HCT116 (cell line): ENCODE measurements at places on chromosomes 6 and 20. TPM values are rescaled to one million over a fixed set of nuclear protein-coding genes. Genes with fewer than 3 reads are reported as not detected.

- DNase-seq = no peak
These were observed 84.1 kb downstream of the SNX5 start for GRCh38 chr20:17884307-17885003.

GRCh38 chr6:77389402-77389801 is 73.9 kb downstream of the HTR1B start:
- no peak for DNase-seq

- DNase-seq = no peak
These were observed 13.5 kb upstream of the KCNK16 start for GRCh38 chr6:39335780-39336545.

The ANKEF1 gene
- 15.8 TPM for total RNA-seq

GRCh38 chr6:87151781-87152525 is 3.4 kb upstream of the ZNF292 start:
- no peak for DNase-seq

- no peak for DNase-seq
These were observed 121.0 kb upstream of the GJE1 start for GRCh38 chr6:142011775-142012174.

- no peak for DNase-seq
These were observed 36.9 kb upstream of the CD2AP start for GRCh38 chr6:47440719-47441118.

DNA sequence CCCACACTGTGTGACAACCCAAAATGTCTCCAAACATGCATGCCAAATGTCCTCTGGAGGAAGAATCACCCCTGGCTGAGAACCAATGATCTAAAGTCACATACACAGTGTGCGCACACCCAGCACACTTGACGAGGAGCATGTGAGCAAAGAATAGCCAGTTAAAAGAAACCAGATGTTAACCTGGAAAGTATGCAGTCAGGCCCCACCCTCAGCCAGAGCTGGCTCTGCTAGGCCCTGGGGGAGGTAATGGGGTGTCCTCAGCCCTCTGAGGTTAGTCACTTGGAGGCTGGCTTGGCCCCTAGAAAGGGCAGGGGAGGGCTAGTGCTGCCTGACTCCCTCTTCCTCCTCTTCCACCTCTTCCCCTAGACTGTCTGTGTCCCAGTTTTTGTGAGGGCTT is 15.2 kb upstream of the GUCA1A start:
- no peak for DNase-seq
